ENCODE measurements at places on chromosomes 11 and 22.
A peak's percentile ranks its signal among the peaks of the same experiment; 100 is the strongest.

DNA sequence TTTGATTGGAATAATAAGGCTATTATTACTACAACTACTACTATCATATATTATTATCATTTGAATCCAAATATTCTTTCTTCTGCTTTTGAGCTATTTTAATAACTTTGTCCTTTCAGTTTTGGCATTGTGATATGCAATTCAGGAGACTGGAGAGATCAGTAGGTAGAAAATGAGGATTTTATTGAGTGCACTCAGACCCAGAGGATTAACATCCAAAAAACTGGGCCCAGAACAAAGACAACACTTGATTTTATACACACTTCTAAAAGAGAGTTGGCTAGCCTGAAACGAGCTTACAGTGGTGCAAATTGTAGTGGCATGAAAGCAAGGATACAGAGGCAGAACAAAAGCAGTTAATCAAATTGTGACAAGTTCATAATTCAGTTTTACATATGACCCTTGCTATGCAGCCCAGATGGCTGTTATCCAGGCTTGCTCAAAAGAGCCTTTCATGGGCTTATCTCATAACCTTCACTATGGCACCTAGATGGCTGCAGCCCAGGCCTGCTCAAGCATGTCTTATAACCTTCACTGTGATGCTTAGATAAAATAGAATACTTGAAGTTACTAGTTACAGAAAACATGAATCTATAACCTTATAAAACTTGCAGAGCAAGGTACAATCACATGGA, 796.3 kb upstream of the RAG2 start:
- no peak for DNase-seq

DNA sequence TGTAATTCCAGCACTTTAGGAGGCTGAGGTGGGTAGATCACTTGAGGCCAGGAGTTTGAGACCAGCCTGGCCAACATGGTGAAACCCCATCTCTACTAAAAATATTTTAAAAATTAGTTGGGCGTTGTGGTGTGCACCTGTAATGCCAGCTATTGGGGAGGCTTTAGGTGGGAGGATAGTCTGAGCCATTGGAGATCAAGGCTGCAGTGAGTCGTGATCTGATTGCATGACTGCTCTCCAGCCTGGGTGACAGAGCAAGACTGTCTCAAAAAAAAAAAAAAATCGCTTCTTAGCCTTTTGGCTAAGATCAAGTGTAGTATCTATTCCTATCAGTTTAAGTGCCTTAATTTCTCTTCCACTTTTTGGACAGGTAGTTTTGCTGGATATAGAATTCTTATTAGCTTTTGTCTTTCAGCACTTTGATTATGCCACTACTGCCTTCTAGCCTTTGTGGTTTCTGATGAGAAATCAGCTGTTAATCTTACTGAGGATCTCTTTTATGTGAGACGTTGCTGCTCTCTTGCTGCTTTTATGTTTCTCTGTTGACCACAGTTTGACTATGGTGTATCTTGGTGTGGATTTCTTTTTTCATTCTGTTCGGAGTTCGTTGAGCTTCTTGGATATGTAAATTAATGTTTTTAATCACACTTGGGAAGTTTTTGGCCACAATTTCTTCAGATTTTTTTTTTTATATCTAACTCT, 24.7 kb downstream of the CHEK1 start:
- no peak for DNase-seq

DNA sequence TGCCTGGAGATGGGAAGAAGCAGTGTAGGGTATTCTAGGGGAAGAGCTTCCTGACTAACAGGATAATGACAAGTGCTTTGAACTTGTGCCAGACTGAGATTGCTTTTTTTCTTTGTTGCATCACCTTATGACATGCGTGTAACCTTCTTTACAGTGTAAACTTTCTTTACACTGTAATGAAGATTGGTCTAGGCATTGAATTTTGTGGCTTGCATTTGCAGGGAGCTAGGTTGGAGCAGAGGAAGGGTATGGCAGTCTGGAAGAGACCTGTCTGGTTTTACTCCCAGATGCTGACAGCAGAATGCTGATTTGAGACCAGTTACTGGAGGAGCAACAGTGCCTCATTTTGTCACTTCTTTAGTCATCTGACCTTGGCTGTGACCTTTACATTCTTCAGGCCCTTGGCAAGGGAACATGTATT, 5.6 kb downstream of the DDB2 start:
- DNase-seq, result no peak

- no peak for DNase-seq
These were observed 95.9 kb downstream of the ARHGAP8 start for GRCh38 chr22:44848296-44848741.

DNA sequence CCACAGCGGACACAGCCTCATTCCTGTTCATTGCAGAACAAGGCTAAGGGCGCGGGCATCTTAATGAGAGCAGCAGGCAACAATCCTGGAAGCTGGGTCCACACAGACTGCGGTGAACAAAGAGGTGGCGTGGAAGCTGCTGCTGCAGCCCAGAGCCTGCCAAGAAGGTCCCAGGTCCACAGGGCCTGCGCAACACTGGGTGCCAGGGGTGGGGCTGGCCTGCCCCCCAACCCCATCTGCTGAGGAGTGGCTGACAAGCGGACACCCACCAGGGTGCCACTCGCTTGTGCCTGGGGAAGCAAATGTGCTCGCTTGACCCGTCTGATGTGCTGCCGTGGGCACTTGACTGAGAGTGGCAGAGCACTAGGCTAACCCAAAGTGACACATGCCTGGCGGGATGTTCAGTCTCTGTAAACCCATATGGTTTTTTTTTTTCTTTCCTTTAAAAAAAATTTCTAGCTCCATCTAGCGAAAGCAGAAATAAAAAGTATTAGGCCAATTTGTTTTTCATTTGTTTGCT, 83.2 kb upstream of the PITPNB start:
- DNase-seq, result no peak

- peak; percentile 97 for DNase-seq
These were observed at the start of gene HTR3A for GRCh38 chr11:113974741-113975470. Gene HTR3A (plus strand): TSS chr11:113975108. CDS start chr11:113975326, 218 bp downstream.

DNA sequence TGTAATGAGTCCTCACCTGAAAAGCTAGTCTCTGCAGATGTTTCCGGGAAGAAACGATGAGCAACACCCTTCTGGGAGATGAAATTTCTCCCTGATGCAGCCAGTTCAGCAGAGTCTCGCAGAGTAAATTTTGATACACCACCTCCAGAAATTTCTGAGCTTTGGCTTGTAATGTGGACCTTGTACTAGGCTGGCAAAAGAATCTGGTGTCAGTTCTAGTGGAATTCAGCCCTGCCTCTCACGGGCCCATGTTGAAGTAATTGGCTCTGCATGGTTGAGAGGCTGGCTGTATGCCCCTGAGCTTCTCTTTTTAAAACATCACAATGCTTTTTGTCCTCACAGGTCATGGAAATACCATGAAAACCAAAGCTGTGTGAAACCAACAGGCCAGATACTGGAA, at the start of gene GLYAT:
Gene GLYAT, minus strand, starts transcription at position 125 of the 400 bp plus-strand sequence. CDS start 7,447 bp downstream, outside the sequence.
- DNase-seq, result no peak

GRCh38 chr11:79397252-79397651, 43.6 kb downstream of the TENM4 start:
- DNase-seq, result no peak

DNA sequence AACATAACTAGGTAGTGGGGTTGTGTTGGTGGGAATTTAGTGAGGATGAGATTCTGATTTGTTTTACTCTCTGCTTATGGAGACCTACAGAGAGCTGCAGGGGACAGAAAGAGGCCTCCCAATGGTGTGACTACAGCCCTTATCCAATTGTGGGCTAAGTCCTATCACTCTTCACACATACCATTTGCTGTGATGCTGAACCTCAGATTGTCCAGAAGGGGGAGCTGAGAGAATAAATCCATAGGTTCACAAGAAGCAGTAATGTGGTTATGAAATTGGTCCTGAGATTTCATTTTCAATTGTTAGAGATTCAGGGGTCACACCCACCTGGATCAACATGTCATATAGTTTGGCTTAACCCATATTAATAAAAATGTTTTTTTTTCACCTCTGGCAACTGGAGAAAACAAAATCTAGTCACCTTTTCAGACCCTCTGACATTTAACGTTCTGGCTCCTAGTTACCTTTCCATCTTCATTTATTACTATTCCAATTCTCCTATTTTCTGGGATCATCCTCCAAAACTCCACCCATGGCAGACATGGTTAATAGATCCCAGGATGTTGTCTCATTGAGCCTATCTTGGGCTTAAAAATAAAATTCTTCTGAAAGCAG, 53.3 kb upstream of the PTPN5 start:
- DNase-seq, result peak; percentile 27

DNA sequence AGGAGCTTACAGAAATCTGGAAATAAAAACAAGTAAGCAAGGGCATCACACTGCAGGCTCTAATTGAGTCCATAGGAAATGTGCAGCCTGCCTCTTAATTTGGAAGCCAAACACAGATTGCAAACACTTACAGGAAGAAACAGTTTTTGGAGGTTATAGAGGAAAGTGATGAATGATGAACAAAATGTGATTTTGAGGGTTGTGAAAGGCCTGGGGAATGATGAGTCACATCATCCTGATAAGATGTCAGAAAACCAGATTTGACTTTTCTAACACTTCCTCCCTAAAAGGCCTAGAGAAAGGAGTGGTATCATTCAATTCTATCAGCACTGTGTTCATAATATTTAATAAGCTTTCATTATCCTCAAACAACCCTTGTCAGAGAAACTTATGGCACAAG, 96.6 kb upstream of the POU2AF2 start:
- no peak for DNase-seq

GRCh38 chr11:111715142-111715816, 50.9 kb downstream of the PPP2R1B start:
- no peak for DNase-seq

DNA sequence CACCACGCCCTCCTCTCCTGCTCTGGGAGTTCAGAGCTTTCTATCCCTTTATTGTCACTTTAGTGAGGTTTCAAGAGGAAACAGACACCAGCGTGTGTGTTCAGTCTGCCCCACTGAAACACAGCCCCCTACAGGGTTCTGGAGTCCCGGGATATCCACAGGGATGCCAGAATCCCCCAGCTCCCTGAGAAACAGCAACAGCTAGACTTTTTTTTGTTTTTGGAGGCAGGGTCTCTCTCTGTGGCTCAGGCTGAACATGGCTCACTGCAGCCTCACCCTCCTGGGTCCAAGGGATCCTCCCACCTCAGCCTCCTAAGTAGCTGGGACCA, 10.4 kb downstream of the SULT4A1 start:
- no peak for DNase-seq

- no peak for DNase-seq
These were observed 27.1 kb downstream of the CWF19L2 start for GRCh38 chr11:107430525-107430924.

DNA sequence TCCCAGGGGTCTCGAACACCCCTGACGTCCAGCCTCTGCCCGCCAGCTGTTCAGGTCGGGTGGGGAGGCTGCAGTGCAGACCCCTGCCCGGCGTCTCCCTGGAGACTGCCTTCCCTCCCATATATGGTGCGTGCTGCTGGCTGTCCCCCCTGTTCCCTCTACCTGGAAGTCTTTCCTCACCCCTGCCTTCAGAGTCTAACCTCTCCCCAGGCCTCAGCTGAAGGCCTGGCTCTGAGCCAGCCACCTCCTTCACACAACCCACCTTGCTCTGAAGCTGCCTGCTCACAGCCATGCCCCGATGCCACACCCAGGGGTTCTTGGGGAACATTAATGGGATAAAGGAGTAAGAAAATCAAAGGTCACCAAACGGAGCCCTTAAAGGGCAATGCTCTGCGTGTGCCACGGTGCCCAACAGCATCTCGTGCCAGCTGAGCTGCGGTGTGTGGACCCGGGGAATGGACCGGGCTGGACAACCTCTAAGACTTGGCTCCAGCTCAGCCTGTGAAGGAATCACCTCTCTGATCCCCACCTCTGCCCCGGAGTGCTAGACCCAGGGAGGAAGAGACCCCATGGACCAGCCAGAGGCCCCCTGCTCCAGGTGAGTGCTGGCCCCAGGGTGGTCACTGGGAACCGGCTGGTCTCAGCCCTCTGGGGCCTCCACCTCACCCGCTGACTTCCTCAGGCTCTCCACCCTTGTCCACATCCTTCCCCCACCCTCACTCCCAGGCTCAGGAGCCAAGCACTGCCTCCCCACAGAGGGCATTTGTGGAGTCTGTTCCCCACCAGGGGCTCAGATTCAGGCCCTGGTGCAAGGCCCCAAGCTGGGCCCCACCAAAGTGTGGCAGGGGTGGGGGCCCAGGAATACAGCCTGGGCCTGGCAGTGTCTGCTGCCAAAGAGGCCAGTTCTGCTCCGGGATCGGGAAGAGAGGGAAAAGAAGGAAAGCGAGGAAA, at the start of gene NLRP6:
Gene NLRP6, plus strand, starts transcription at position 407 of the 951 bp plus-strand sequence. Its CDS starts 163 bp downstream, at position 570.
- no peak for DNase-seq

DNA sequence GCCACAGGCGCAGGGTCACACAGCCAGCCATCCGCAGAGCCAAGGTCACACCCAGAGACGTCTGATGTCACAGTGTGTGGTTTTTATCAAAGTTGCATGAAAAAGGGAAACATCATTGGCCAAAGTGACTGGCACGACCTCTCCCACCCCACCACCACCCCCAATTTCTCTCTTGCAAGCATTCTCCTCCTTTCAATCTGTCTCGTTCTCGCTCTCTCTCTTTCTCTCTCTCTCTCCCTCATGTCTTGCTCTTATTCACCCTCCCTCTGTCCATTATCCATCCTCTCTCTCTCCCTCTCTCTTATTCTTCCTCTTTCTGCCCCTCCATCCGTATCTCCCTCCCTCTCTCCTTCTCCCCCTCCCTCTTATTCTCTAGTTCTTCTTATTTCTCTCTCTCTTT, 40.6 kb downstream of the MN1 start:
- no peak for DNase-seq

DNA sequence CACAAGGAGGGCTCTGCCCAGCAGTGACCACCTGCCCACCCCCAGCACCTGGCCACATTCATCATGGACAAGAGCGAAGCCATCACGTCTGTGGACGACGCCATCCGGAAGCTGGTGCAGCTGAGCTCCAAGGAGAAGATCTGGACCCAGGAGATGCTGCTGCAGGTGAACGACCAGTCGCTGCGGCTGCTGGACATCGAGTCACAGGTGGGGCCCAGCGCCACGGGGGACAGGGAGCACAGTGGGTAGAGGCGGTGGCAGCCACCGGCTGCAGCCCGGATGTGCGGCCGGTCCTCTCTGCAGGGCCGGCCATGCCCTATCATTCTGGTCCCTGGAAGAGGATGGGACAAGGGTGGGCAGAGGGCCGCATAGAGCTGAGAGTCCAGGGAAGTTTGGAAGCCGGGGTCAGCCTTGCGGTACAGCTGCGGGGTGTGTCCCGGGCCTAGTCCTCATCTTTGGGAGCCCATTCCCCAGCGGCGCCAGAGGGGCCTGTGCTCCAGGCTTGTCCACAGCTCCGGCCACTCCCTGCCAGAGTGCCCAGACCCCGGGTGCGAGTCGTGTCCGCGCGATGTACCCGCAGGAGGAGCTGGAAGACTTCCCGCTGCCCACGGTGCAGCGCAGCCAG, 14.1 kb downstream of the EPS8L2 start:
- DNase-seq, result no peak

- DNase-seq, result peak; percentile 92
These were observed at the start of gene ZBTB16 for GRCh38 chr11:114059278-114059983. Gene ZBTB16 (plus strand): TSS chr11:114059711. CDS start chr11:114063301, 3,590 bp downstream.

- DNase-seq, result peak; percentile 11
These were observed 5.5 kb upstream of the FADS3 start for GRCh38 chr11:61896665-61897386.
